Ovary (tissue), 10 donors: ENCODE measurements at places on chromosomes 2 and 18.

GRCh38 chr2:127771756-127772155 is 39.2 kb downstream of the WDR33 start:
- peaks cover 6% of the 10 kb centered on the region for H3K4me1 ChIP-seq
- H3K36me3 ChIP-seq: no peaks in the 10 kb centered on the region
- no peak overlapping the region for H3K27ac ChIP-seq
- no peak for DNase-seq
- H3K27me3 ChIP-seq: no peaks in the 10 kb centered on the region

- DNase-seq: no peak
- no peak overlapping the region for H3K4me3 ChIP-seq
- H3K36me3 ChIP-seq: no peaks in the 10 kb centered on the region
- H3K27ac ChIP-seq: no peak overlapping the region
- H3K4me1 ChIP-seq: peaks cover 3% of the 10 kb centered on the region
Measured at GRCh38 chr18:61833387-61833786, 59.4 kb downstream of the RNF152 start.

GRCh38 chr2:88933980-88934379 is 242.5 kb downstream of the RPIA start:
- DNase-seq: no peak
- H3K27ac ChIP-seq: no peak overlapping the region
- H3K4me1 ChIP-seq: no peaks in the 10 kb centered on the region

DNA sequence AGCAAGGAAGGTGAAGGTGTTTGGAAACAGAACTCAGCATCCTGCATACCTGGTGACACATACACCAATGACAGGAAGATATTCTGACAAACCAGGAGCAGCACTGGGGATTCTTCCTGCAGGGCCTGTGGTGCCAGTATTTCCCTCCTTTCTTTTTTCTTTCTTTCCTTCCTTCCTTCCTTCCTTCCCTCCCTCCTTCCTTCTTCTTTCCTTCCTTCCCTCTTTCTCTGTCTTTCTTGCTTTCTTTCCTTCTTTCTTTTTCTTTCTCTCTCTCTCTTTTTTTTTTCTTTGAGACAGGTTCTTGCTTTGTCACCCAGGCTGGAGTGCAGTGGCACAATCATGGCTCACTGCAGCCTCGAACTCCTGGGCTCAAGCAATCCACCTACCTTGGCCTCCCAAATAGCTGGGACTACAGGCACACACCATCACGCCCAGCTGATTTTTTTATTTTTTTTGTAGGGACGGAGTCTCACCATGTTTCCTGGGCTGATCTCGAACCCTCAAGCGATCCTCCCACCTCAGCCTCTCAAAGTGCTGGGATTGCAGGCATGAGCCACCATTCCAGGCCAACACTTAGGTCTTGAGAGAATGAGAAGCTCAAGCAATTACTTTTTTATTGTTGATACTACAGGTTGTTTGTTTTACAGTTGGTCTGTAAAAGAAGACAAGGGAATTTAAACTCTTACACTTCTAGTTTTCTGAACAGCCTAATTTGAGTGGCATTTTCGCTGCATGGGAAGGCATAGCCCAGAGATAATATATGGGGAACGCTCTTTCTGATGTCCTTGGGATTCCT is 54.7 kb upstream of the GATA6 start:
- no peak overlapping the region for H3K4me3 ChIP-seq
- no peak overlapping the region for H3K27ac ChIP-seq
- no peaks in the 10 kb centered on the region for H3K36me3 ChIP-seq
- peaks cover 3% of the 10 kb centered on the region for H3K4me1 ChIP-seq

DNA sequence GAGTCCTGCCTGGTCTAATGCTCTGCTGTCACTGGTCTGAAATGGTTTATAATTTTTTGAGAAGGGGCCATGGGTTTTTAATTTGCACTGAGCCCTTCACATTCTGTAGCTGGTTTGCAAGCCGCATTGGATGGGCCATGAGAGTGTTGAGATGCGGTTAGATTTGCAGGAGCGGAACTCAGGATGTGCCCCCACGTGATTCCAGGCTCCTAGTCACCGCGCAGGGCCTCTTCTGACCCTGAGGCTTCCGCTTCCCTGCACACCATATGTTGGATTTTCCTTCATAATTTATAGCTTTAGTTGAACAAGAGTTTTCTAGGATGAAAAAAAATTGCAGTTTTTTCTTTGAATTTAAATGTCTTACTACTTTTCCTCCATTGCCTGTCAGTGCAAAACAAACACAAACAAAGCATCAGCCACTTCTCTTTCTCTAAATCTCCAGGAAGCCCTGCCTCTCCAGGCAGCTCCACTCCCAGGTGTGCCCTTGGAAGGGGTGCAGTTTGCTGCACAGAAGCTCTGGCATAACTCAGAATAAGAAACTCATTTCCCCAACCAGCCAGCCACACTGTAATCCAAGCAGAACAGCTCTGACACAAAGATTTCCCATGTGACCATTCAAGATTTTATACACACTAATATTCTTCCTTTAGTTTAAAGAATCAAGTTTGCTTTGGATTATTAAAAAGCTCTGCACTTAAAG is 18.4 kb upstream of the TPO start:
- no peak for DNase-seq
- H3K27ac ChIP-seq: no peak overlapping the region
- no peak overlapping the region for H3K4me3 ChIP-seq
- H3K27me3 ChIP-seq: no peaks in the 10 kb centered on the region
- no peaks in the 10 kb centered on the region for H3K36me3 ChIP-seq

GRCh38 chr2:164928101-164928673 is 27.1 kb downstream of the SLC38A11 start:
- H3K4me1 ChIP-seq: no peaks in the 10 kb centered on the region
- H3K4me3 ChIP-seq: no peak overlapping the region
- no peak for DNase-seq
- no peaks in the 10 kb centered on the region for H3K27me3 ChIP-seq
- H3K36me3 ChIP-seq: no peaks in the 10 kb centered on the region

- H3K4me1 ChIP-seq: no peaks in the 10 kb centered on the region
- H3K4me3 ChIP-seq: no peak overlapping the region
- no peak overlapping the region for H3K27ac ChIP-seq
- H3K36me3 ChIP-seq: no peaks in the 10 kb centered on the region
Measured at GRCh38 chr2:147636886-147637285, 207.9 kb upstream of the ACVR2A start.

GRCh38 chr2:68318914-68319397 is 793 bp downstream of the CNRIP1 start:
- peaks cover 5% of the 10 kb centered on the region for H3K4me1 ChIP-seq
- H3K27me3 ChIP-seq: no peaks in the 10 kb centered on the region
- H3K27ac ChIP-seq: peak overlapping the region; percentile 69

DNA sequence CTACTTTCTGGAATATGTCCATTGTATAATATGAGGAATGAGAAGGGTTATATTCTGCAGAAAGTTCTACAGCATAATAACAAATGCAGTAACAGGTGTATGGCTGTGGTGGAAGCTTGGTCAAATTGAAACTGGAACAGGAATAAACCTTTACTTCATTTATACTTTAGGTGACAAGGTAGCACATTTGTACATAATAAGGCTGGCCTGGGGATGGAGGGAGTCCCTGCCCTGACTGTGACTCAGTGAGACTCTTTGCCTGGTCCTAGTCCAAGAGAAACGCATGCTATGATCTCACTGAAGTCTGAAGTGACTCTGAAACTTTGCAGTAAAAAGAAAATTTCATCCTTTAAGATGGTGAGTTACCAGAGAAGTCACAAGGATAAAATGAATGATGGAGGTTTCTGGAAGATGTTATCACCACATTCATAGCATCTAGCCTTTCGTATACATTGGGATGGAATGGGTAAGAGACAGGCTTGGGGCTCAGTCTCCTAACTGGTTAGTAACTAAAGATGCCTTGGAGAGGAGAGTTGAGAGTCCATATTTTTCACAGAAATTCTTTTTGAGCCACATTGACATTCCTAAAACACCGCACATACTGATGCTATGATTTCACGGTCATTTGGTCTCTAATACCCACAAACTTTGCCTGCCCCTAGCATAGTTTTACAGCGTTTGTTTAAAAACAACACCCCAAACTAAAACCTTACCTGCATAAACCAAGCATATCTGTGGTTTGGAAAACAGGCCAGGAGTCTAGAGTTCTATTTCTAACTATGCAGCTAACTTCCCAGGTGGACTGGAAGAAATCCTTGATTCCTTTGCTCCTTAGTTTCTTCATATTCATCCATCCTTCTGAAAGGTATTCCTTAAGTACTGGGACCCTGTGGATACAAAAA is 42.4 kb upstream of the NABP1 start:
- no peak for DNase-seq
- no peaks in the 10 kb centered on the region for H3K27me3 ChIP-seq
- no peak overlapping the region for H3K27ac ChIP-seq
- H3K36me3 ChIP-seq: no peaks in the 10 kb centered on the region

DNA sequence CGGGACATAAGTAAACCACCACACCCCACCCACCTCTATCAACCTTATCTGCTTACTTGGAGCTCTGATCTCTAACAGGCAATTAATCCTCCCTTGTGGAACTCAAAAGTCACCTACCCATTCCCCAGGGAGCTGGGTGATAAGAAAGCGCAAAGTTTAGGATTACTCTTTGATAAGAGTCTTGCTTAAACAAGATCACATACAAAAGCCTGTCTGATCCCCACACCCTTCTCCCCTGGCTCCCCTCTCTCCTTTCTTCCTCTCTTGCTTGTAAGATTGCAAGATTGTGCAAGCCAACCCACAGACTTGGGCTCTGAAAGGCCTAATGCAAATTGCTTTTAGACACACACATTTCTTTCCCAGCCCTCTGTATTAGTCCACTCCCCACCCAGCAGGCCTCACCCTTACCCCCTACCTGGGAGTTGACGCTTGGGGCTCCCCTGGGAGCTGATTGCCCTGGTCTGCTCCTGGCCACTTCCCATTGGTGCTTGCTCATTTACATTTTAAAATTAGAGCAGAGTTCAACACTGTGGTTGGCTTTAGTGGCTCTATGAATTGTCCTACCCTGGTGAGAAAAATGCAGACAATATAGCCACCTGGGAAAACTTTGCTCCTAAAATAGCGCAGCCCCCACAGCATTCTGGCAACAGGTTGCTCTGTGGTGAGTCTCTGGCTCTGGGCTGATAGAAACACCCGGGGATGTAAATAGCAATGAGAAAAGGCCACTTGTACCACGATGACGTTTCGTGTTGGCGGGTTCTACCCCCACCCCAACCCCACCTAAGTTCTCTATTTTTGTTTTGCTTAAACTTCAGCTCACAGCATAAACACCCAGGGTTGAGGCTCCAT is 92.8 kb upstream of the MSH2 start:
- H3K4me3 ChIP-seq: no peak overlapping the region
- H3K4me1 ChIP-seq: no peaks in the 10 kb centered on the region

DNA sequence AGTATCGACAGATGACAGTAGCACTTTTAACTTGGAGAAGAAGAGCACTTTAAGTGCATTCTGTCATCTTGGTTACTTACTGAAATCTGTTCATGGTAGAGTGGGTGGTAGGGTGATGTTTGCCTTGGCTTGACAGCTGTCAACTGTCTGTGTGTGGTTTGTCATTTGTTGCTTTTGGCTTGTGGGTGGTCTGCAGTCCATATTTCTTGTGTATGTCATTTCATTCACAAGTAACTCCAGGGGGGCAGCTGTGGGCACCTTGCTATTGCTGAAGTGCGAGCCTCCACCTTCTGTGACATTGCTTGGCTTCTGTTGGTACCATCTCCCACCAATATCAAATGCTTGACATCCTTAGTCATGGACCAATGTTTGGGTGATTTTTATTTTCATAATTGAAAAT is 311.6 kb upstream of the NRP2 start:
- H3K36me3 ChIP-seq: no peaks in the 10 kb centered on the region
- H3K27me3 ChIP-seq: no peaks in the 10 kb centered on the region
- peaks cover 1% of the 10 kb centered on the region for H3K4me1 ChIP-seq
- no peak for DNase-seq
- no peak overlapping the region for H3K4me3 ChIP-seq

DNA sequence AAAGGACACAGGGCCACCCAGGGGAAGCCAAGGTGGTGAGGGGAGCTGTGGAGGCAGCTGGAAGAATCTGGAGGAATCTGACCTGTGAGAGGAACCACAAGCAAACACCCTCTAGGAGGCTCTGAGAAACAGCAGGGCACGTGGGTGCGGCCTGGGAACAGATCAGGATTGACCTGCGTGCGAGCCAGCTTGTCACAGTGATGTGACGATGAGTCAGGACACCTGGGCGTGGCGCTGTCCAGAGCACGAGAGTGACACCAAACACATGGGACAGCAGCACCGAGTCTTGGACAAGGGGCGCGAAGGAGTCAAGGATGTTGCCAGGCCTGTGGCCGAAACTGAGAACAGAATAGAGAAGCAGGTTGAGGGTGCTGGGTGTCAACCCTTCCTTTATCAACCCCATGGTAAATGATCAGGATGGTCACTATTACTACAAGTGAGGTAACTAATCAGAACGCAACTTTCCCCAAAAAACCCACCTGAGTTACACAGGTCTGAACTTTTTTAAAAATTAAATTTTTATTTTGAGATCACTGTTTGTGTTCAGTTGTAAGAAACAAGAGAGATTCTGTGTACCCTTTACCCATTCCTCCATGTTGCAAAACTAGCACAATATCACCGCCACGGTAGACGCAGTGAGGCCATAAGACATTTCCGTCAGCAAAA is 637 bp upstream of the SFT2D3 start:
- peak overlapping the region; percentile 85 for H3K4me3 ChIP-seq
- no peaks in the 10 kb centered on the region for H3K27me3 ChIP-seq
- H3K27ac ChIP-seq: no peak overlapping the region
- peak; percentile 56 for DNase-seq
- no peaks in the 10 kb centered on the region for H3K36me3 ChIP-seq

- no peak overlapping the region for H3K27ac ChIP-seq
- H3K27me3 ChIP-seq: no peaks in the 10 kb centered on the region
- no peak for DNase-seq
- H3K4me1 ChIP-seq: no peaks in the 10 kb centered on the region
- H3K4me3 ChIP-seq: no peak overlapping the region
Measured at GRCh38 chr2:177712462-177712861, 319.9 kb downstream of the AGPS start.

DNA sequence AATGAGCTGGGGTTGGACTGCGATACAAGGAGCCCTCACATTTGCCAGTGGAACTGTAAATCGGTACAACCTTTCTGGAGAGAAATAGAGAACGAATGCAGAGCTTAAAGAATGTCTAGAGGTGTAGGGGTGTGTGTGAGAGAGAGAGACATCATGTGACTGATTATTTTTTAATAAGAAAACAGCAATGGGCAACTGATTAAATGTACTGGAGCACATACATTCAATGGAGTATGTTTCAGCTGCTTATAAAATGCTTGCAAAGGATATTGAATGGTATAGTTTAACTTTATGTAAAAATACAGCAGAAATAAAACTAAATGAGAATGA is 391 bp upstream of the TMEM17 start:
- peak overlapping the region; percentile 68 for H3K4me3 ChIP-seq
- H3K27ac ChIP-seq: peak overlapping the region; percentile 84
- no peaks in the 10 kb centered on the region for H3K36me3 ChIP-seq
- H3K27me3 ChIP-seq: no peaks in the 10 kb centered on the region
- DNase-seq: no peak
- H3K4me1 ChIP-seq: peaks cover 1% of the 10 kb centered on the region

GRCh38 chr2:9549420-9549819 is 6.2 kb downstream of the ADAM17 start:
- no peak overlapping the region for H3K4me3 ChIP-seq
- no peak for DNase-seq
- peaks cover 33% of the 10 kb centered on the region for H3K4me1 ChIP-seq
- no peak overlapping the region for H3K27ac ChIP-seq
